Amygdala (tissue), 56 donors: ENCODE measurements at places on chromosomes 16 and 17.

DNA sequence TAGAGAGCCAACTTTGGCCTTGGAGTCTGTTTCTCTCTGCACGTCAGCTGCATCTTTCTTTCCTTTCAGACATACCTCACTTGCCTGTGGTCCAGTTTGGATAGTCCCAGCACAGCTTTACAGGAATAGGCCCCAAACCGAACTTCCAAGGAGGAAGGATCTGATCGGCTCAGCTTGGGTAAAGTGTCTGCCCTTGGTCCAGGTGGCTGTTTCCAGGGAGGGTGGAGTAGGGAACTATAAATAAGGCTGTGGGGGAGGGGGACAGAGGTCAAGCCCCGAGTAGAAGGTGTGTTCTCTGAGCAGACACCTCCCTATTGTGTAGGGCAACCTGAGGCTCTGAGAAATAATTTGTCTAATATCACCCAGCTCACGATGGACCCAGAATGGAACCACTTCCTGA lies 29.2 kb upstream of the NKD1 start:
- no peak for DNase-seq

DNA sequence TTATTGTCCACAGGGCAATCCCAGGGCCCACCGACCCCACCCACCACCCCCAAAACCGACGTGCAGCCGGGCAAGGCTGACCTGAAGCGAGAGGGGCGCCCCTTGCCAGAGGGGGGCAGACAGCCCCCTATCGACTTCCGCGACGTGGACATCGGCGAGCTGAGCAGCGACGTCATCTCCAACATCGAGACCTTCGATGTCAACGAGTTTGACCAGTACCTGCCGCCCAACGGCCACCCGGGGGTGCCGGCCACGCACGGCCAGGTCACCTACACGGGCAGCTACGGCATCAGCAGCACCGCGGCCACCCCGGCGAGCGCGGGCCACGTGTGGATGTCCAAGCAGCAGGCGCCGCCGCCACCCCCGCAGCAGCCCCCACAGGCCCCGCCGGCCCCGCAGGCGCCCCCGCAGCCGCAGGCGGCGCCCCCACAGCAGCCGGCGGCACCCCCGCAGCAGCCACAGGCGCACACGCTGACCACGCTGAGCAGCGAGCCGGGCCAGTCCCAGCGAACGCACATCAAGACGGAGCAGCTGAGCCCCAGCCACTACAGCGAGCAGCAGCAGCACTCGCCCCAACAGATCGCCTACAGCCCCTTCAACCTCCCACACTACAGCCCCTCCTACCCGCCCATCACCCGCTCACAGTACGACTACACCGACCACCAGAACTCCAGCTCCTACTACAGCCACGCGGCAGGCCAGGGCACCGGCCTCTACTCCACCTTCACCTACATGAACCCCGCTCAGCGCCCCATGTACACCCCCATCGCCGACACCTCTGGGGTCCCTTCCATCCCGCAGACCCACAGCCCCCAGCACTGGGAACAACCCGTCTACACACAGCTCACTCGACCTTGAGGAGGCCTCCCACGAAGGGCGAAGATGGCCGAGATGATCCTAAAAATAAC lies 3.0 kb downstream of the SOX9 start:
- DNase-seq, result no peak

GRCh38 chr16:87150681-87151280 lies 166.4 kb downstream of the C16orf95 start:
- DNase-seq, result no peak

DNA sequence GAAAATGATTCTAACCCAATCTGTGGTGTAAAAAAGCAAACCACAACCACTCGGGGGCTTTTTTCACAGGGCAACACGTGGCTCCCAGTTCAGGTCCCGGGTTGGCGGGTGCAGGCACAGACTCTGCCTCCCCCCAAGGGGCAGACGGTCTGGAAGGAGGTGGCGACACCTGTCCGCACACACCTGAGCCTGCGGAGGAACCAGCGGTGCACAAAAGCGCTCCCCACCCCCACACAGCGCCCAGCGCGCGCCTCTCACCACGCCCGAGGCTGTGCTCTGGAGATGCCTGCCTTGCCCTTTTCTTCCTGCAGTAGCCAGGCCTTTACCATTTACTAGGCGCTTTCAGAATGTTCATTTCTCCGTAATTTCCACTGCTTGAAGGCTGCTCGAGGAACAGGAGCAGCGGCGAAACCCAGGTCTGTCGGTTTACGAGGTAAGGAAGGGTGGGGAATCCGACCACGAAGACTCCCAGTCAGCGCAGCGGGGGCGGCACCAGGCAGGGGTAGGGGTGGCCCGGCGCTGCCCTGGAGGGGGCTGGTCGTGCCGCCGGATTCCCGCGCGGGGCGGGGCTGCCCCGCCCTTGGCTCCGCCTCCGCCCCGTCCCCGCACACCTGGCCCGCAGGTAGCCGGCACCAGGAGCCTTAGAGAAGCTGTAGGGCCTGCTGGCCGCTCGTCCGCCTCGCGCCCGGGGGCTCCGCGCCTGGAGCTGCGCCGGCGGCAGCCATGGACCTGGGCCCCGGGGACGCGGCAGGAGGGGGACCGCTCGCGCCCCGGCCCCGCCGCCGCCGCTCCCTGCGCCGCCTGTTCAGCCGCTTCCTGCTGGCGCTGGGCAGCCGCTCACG lies at the start of gene USP43:
Gene USP43 (plus strand): TSS at position 608 of the 842 bp plus-strand sequence. CDS start 116 bp downstream, at position 724.
- no peak for DNase-seq

DNA sequence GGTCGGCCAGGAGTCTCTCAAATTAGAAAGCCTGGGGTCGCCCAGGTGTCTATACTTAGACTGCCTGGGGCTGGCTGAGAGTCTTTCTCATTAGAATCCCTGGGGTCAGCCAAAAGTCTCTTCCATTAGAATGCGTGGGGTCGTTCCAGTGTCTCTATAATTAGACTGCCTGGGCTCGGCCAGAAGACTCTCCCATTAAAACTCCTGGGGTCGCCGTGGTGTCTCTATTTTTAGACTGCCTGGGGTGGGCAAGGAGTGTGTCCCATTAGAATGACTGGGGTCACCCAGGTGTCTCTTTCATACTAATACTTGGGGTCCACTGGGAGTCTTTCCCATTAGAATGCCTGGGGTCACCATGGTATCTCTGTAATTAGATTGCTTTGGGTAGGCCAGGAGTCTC lies 2227.7 kb downstream of the TP53TG3F start:
- no peak for DNase-seq

- no peak for DNase-seq
Measured at GRCh38 chr17:14510136-14510535, 209.3 kb downstream of the HS3ST3B1 start.

DNA sequence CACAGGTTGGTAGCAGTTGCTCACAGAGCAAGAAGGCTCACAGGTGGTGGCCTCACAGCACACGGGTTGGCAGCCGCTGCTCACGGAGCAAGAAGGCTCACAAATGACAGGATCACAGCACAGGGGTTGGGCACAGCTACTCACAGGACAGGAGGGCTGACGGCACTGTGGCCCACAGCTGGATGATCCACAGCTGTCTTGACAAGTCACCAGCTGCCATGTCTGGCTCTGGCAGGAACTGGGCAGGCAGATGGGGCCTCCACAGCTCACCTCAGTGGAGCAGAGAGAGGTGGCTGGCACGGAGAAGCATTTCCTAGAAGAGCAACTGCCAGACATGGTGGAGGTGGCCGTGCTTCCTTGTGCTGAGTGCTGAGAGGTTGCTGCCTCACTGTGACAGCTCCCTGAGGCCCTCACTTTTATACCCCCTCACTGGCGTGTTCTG lies at the start of gene KRTAP16-1:
Gene KRTAP16-1 (minus strand): TSS at position 392 of the 442 bp plus-strand sequence. CDS start 56 bp downstream, at position 336.
- no peak for DNase-seq

- DNase-seq, result no peak
Measured at GRCh38 chr17:40482722-40483121, 18.7 kb downstream of the TNS4 start.
